ENCODE measurements at places on chromosomes 7 and 10. TPM values are rescaled to one million over a fixed set of nuclear protein-coding genes. Genes with fewer than 3 reads are reported as not detected.

GRID1 gene
- 1.3 TPM for total RNA-seq

FAM25G gene
- not detected for total RNA-seq

DNA sequence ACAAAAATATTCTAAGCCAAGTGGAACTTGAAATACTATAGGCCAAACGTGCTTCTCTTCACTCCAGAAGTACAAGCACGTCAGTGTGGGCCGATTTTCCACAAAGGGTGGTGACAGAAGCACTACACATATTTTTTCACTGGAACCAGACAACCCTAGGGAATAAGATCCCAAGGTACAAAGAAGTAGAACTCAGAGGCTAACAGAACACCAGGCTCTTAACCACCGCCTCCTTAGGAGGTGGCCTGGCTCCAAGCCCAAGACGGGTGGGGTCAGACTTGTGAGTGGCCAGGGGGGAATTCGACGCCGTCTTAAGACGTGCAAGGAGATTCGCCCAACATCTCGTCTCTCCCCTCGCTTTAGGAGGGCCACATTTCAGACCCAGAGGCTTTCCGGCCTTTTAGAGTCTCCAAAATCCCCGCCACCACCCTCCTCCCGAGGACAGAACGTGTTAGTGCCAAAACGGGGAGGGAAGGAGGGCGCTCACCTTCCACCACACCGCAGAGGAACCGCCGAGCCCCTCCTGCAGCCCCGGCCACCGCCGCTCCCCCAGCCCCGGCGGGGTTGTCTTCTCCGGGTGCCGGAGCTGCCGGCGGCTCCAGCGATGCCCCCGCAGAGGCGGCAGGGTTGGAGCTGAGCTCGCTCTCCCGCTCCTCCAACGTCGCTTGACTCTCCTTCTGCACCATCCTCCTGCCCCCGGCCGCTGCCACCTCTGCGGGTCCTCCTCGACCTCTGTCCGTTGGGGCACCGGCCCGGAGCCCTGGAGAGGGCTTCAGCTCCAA lies 716 bp downstream of the OGA start:
- DNase-seq: peak; percentile 94

GRCh38 chr10:86164174-86164774 lies 202.3 kb downstream of the GRID1 start:
- no peak for DNase-seq

GRCh38 chr7:1846331-1847065 lies 176.4 kb downstream of the ELFN1 start:
- peak; percentile 63 for DNase-seq

DNA sequence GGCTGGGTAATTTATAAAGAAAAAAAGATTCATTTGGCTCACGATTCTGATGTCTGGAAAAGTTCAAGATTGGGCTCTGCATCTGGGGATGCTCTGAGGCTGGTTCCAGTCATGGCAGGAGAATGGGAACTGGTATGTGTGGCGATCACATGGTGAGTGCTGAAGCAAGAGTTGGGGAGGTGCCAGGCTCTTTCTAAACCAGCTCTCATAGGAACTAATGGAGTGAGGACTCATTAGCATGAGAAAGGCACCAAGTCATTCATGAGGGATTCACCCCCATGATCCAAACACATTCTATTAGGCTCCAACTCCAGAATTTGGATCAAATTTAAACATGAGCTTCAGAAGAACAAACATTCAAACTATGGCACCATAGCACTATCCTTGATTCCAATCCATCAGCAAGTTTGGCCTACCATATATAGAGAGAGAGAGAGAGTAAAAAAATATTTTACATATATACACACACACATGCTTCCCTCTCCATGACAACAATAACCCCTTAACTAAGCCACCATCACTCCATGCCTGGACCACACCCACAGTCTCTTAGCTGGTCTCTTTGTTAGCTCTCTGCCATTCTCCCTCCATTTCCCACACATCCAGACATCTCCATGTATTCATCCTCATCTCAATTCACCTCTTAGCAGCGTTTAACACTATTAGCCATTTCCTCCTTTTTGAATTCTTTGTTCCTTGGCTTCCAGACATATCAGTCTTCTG lies 57.9 kb downstream of the NPY start:
- no peak for DNase-seq

GRCh38 chr10:86289577-86289868 lies 77.1 kb downstream of the GRID1 start:
- no peak for DNase-seq

DNA sequence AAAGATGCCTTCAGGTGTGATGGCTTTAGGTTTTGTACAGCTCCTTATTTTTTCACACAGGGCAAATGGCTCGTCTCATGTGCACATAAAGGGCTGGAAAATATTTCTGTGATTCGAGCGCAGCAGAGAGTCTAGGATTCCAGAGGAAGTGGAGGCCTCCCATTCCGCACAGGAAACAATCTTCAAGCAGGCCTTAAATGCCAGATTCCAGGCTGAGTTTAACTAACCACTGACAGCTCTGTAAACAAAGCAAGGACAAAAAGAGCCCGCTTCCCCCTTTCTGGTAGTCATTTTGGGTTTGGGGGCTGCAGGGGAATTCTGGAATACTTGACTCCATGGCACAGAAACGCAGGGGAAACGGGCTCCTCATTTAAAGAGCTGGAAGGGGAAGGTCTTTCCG lies 87.2 kb downstream of the CALD1 start:
- no peak for DNase-seq

DNA sequence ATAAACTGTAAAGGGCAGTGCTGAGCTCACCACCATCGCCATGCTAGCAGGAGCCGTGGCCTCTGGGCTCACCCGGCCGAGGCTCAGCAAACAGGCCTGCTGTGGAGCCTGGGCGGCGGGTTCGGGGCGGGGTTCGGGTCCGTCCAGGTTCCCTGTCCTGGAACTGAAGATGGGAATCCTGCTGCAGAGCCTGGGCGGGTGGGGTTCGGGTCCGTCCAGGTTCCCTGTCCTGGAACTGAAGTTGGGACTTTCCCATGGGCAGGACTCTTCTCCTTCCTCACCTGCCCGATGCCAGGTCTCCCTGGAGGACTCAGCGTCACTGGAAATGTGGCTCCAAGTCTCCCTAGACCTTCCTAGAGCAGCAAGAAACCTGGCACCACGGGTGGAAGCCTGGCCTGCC lies 36.6 kb downstream of the EN2 start:
- DNase-seq: no peak

DNA sequence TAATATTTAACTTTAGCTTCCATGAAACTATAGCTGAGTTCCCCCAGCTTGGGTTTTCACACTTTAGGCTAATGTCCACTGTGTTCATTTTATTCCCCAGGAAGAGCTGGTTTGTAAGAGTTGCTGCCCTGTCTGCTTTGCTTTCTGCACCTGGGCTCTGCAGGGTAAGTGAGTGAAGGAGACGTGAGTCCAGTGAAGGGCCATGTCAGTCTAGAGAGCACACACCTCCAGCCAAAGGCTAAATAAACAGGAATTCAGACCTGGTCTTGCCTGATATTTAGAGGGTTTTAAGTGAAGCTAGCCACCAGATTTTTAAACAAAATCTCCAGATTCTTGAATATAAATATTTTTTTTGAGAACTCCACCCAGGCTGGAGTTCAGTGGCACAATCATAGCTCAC lies 24.5 kb upstream of the FZD1 start:
- DNase-seq: no peak

- no peak for DNase-seq
Observed at GRCh38 chr10:34049469-34049868, 715.0 kb upstream of the NRP1 start.

DNA sequence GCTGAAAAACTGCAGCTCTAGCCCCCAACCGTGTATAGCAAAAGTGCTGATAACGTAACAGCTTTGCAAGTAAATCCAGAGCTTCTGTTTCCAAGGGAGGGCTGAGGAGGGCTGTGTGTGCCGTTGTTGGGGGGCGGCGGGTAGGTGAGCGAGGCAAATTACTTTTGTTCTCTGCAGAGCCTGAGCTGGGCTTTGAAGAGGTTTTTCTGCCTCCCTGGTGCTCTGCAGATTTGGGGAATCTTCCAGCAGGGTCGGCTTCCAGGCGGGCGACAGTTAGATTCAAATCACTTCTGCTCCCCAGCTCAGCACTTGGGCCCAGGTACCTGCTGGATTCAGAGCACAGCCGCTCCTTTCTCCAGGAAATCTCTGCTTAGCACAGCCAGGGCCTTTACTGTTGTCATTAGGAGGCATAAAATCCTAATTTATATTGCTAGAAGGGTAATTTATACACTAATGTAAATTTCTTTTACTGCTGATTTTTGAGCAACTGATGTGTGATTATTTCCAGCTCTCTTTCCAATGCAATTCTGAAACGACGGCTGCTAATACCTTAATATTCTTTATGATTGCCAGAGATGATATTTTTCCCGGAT lies 442.4 kb downstream of the TYW1 start:
- DNase-seq: no peak

All from Right ventricle myocardium inferior (tissue), 1 donor.